ENCODE measurements at places on chromosomes 13 and 19.

- DNase-seq: no peak
Observed at GRCh38 chr19:19140476-19140875, 2.2 kb upstream of the TMEM161A start.

DNA sequence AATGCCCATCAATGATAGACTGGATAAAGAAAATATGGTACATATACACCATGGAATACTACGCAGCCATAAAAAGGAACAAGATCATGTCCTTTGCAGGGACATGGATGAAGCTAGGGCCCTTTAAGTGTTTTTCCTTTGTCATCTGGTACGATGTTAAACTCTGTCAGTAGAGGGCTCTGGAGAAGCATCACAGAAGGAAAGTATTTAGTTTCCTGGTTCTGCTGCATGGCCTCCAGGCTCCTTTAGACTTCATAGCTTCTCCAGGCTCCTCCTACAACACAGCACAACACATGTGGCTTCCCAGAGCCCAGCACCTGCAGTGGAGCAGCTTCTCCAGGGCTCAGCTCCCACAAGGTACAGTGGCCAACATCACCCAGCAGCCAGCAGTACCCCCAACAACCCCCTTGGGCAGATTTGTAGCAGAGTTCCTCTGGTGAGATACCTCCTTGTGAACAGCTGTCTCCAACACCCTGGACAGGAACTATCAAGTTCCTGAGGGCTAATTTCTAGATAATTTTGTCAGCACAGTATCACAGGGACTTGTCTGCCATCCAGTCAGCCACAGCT lies 63.4 kb downstream of the KCTD12 start:
- DNase-seq: no peak

GRCh38 chr19:4597975-4598671 lies 38.6 kb upstream of the SEMA6B start:
- DNase-seq: no peak

DNA sequence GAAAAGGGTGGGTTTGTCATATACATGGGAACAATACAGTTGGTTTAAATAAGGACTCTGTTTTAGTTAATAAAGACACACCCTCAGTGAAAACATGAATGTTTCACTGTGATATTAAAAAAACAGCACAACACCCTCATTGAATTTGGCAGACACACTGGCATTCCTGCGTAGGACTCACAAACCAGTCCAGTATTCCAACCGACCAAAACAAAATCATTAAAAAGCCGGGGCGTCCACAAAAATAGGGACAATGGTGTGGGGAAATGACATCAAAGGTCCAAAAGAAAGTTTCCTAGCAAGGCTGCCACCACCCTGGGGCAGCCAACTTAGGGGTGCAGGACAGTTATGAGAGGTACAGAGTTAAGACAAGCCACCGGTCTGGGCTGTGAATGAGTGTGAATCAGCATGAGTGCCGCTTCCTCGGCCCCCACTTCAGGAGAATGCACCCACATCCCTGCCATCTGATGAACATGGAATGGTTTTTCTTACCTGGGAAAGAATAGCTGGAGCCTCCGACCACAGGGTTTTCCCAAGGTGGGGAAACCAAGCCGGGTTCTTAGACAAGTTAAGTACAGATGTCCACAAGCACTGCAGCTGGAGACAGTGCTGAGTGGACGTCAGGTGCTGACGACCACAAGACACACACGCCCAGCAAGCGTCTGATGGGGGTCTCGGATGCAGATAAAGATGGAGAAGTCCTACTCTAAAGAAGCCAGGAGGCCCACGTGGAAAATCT lies 73.3 kb downstream of the KLF2 start:
- no peak for DNase-seq

GRCh38 chr19:53157626-53158025 lies 1.2 kb downstream of the ZNF347 start:
- peak; percentile 4 for DNase-seq

DNA sequence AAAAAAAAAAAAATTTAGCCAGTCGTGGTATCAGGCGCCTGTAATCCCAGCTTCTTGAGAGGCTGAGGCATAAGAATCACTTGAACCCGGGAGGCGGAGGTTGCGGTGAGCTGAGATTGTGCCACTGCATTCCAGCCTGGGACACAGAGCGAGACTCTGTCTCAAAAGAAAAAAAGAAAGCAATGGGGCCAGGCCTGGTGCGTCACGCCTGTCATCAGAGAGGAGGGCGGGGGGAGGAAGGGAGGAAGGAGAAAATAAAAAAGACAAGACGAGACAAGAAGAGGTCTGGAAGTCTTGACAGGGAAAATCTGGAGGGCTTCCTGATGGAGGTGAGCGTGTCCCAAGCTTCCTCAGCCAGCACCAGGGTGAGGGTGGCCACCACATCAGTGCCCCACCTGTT lies 54.9 kb upstream of the PTPRS start:
- no peak for DNase-seq

DNA sequence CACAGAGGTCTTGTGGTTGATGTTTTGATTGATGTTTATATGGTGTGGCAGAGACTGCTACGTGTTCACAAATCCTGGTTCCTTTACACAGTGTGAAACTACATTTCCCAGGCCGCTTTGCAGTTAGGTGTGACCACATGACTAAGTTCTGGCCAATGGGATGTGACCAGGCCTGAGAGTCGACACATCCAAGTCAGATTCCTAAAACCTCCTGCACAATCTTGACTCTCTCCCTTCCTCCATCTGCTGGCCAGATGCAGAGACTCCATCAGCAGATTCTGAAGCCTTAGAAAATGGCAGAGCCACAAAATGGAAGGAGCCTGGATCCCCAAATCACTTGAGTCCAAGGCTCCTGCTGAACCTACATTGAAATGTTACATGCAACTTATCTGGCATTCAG lies 12.6 kb downstream of the CD37 start:
- no peak for DNase-seq

- DNase-seq: no peak
Observed at GRCh38 chr19:14533450-14533849, 4.1 kb downstream of the TECR start.

DNA sequence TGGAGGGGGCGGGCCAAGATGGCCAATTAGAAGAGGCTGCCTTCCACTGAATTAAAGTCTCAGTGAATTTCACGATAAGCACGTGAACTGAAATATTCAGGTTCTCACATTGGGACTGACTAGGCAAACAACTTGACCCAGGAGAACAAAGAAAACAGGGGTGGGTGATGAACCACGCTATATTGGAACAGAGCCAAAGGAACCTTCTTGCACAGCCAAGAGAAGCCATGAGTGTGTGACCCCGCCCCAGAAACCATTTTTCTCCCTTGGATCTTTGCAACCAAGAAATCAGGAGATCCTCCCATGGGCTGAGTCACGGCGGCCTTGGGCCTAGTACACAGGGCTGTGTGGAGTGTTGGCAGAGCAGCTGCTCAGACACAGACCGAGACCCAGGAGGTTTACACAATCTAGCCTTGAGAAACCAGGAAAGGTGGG lies 36.8 kb downstream of the ERICH4 start:
- no peak for DNase-seq

GRCh38 chr19:48102870-48103751 lies 7.5 kb downstream of the PLA2G4C start:
- no peak for DNase-seq

DNA sequence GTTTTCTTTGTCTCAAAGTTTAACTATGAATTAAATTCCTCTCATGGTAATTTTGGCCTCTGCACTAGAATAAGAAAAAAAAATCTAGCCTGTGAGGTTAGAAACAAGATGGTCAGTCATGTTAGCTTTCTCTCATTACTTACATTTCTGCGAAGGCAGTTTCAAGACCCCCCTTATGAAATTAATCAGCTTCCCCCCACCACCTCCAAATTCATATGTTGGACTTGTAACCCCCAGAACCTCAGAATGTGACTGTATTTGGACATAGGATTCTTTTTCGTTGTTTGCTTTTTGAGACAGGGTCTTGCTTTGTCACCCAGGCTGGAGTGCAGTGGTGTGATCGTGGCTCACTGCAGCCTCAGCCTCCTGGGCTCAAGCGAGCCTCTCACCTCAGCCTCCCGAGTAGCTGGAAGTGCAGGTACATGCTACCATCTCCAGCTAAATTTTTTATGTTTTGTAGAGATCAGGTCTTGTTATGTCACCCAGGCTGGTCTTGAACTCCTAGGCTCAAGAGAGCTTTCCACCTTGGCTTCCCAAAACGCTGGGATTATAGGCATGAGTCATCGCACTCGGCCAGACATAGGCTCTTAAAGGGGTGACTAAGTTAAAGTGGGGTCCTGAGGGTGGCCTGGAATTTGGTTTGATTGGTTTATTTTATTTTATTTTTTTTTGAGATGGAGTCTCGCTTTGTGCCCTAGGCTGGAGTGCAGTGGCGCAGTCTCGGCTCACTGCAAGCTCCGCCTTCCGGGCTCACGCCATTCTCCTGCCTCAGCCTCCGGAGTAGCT lies 1.4 kb downstream of the PLA2G4C start:
- DNase-seq: no peak

DNA sequence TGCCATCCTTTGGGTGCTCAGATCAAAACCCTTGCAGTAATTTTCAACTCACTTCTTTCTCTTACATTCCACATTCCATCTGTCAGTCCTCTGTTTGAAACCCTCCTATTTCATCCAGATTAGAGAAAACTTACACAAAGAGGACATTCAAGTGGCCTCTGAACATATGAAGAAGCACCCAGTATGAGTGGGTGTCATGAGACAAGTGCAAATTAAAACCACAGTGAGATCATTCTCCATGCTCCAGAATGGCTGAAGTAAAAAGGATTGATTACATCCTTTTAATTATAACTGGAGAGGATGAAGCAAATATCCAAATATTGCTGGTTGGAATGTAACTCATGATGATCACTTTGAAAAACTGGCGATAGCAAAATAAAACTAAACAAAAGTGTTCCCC lies 96.5 kb downstream of the MIPEP start:
- DNase-seq: no peak

GRCh38 chr19:15838351-15838750 lies 22.9 kb upstream of the OR10H1 start:
- DNase-seq: no peak

- DNase-seq: no peak
Observed at GRCh38 chr13:67791047-67791446, 560.9 kb upstream of the PCDH9 start.

DNA sequence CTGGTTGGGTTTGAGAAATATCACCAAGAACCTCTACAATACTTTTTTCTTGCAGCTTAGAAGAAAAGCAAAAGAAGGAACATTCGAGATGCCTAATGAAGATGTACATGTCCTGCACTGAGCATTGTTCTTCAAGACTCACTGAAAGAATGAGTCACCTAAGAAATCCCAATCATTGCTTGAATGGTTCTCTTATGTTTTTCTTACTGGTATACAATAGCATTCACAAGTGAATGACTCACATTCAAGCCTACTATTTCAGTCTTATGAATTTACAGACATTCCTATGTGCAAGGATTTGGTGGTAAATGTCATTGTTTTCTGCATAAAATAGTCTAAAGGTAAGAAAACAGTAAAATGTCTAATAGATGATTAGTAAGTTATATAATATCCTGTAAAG lies 594.6 kb downstream of the PCDH9 start:
- DNase-seq: no peak

GRCh38 chr13:40439928-40440327 lies 226.5 kb downstream of the FOXO1 start:
- no peak for DNase-seq

GRCh38 chr13:35729926-35730627 lies 253.6 kb upstream of the MAB21L1 start:
- no peak for DNase-seq

GRCh38 chr19:6588508-6589345 lies 2.2 kb downstream of the CD70 start:
- no peak for DNase-seq
